Stimulated activated CD4-positive, alpha-beta T cell treated with anti-CD3 and anti-CD28 coated beads, TNF-alpha, amount 100 ng/mL, for 1 hour (primary cell): ENCODE measurements at places on chromosomes 4 and X.
A peak's percentile ranks its signal among the peaks of the same experiment; 100 is the strongest.

DNA sequence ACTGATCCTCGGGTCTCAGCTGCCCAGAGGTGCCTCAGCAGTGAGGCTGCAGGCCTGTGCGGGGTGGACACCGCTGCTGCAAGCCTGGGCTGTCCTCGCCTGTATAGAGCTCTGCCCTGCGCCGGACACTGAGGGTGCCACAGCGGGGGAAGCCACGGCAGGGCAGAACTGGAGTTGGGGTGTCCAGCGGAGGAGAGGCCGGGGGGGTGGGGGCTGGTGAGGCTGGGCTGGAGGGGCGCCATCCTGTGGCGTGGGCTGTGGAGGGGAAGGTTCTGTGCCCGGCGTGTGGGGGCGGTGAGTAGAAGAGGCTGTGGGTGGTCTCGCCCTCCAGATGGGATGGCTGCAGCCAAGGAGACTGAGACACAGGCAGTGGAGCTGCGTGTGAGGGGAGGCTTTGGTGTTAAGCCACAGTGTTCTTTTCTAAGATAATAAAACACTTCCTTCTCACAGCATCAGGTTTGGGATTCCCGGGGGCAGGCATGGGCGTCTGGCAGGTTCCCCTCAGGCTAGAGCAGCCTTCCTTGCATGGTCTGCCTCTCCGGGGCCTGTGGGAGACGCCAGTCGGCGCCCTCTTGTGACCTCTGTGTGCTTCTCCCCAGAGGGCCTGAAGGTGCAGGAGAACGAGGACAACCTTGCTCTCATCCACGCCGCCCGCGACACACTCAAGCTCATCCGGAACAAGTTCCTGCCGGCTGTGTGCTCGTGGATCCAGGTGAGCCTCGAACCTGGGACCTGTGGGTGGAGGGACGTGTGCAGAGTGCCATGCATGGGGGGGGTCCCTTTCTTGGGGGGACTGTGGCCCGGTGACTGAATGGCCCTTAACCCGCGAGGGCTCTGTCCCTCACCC, 7.4 kb downstream of the UVSSA start:
- DNase-seq = no peak

GRCh38 chr4:110197529-110198042, 829 bp downstream of the ELOVL6 start:
- no peak for DNase-seq

GRCh38 chr4:176195184-176195978, at the start of gene SPATA4:
Gene SPATA4 (minus strand): TSS chr4:176195585. CDS start chr4:176195562, 23 bp downstream.
- DNase-seq = peak; percentile 86

GRCh38 chr4:14749910-14750309, 252.4 kb upstream of the CPEB2 start:
- DNase-seq = no peak

DNA sequence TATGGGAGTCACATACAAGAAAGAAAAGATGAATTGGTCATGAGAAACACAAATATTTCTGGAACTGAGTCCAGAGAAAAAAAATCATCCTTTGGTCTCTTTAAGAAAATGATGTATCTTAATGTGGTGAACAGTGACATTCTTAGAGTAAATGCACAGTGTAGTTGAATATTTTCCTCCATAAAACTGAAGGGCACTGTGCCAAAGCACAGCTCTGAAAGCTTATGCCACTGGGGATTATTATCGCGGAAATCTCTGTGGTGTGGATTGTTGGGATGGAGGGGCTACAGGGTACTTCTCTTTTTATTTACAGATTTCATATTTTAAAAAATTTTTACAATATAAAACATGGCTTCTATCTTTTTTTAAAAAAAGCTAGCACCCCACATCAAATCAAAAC, 908.1 kb downstream of the CCSER1 start:
- no peak for DNase-seq

GRCh38 chr4:25420931-25421330, 43.9 kb downstream of the ANAPC4 start:
- no peak for DNase-seq

GRCh38 chr4:152682143-152682941, 2.5 kb upstream of the TMEM154 start:
- no peak for DNase-seq

GRCh38 chr4:1376391-1376840, 29.4 kb downstream of the UVSSA start:
- no peak for DNase-seq

GRCh38 chr4:3372933-3373465, 68.8 kb upstream of the HGFAC start:
- DNase-seq = no peak

DNA sequence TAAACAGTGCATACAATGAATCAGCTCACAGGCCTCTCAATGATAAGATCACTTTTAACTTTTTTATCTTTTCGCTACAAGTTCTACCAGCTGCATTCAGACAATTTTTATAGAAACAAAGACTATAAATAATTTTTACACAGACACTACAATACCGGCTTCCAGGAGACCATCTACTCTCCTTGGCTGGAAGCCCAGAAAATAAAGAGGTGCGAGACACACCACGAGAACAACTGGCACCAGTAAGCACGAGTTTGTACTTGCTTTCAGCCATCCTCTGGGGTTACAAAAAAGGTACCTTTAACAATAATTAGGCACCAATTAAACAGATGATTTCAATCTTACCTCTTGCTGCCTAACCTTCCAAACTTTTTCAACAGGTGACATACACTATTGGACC, 11.2 kb upstream of the PRDX4 start:
- DNase-seq = no peak

GRCh38 chr4:160175064-160175643, 1072.3 kb downstream of the RAPGEF2 start:
- DNase-seq = no peak

GRCh38 chrX:119402588-119402987, 3.5 kb downstream of the SLC25A43 start:
- DNase-seq = no peak

- no peak for DNase-seq
Observed at GRCh38 chrX:14801136-14801535, 71.7 kb downstream of the FANCB start.

GRCh38 chr4:116755051-116755450, 330.3 kb downstream of the TRAM1L1 start:
- no peak for DNase-seq

DNA sequence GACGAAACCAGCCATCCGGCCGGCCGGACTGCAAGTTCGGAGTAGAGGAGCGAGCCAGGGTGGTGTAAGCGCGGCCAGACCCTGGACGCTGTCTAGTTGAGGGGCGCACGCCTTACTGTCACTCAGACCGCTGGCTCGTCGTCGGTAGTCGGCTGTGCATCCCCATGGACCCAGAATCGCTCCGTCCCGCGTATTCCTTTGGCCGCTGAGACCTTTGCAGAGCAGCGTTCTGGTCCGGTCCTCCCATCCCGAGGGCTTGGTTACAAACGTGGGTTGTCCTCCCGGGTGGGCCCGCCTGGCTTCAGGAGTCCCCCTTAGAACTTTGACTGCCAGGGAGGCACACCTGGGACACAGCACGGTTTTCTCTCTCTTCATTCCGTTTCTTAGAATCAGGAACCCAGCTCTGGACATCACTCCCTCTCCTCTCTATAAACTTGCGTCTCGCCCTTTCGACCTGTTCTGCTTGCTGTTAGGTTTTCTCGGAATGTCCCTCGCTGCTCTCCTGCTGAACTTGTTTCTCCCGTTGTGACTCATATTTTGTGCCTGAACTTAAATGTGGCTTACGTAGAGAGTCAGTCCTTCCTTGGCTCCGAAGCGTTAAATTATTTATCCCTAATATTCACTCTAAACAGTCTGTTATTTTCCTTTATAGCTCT, 672 bp downstream of the PGM2 start:
- no peak for DNase-seq

DNA sequence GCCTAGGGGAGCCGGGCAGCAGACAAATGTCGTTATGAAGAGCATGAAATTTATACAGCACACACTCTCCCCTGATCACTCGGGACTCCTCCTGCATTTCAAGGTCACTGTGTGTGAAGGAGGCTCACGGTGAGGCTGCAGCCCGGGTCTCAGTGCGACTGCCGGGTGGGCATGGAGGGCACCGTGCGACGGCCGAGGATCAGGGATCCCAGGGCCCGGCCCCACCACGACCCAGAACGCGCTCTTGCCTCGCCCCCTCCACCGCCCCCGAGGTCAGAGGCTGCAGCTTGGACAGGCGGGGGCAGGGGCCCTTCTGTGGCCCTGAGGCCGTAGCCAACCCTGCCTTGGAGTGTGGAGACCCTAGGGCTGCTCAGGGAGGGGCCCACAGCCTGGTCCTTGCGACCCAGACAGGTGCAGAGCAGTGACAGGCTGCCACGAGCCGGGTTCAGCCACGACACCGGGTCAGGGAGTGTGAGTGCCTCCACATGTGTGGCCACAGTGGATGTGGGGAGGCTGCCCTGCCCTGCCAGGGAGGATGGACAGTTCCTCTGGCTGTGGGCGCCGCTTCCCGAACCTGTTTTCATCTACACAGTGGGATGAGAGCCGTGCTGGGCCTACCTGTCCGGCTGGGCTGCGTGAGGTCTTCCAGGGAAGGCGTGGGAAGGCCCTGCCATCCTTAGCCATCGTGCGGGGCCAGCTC, 89.3 kb upstream of the NKX1-1 start:
- no peak for DNase-seq

GRCh38 chr4:169774466-169775445, 17.0 kb upstream of the HPF1 start:
- no peak for DNase-seq
